Mucosa of gallbladder (tissue), 1 donor: ENCODE measurements at places on chromosomes 4 and X. TPM values are rescaled to one million over a fixed set of nuclear protein-coding genes. Genes with fewer than 3 reads are reported as not detected.

GRCh38 chr4:110641218-110641617 is 18.3 kb upstream of the PITX2 start:
- no peak for DNase-seq

- DNase-seq = no peak
These were observed 250.4 kb downstream of the GPM6A start for GRCh38 chr4:175561696-175562095.

GRCh38 chr4:159562366-159562765 is 459.5 kb downstream of the RAPGEF2 start:
- no peak for DNase-seq

RIBC1 gene
- total RNA-seq = 2.6 TPM

JCHAIN gene
- total RNA-seq = 12.3 TPM

SLC34A2 gene
- total RNA-seq = 32.1 TPM

AIFM1 gene
- total RNA-seq = 41.3 TPM

SH3BGRL gene
- 140 TPM for total RNA-seq

RGN gene
- total RNA-seq = 7.6 TPM

GLOD5 gene
- 4.8 TPM for total RNA-seq

CITED1 gene
- not detected for total RNA-seq

S100G gene
- total RNA-seq = not detected
